ENCODE measurements at places on chromosomes 12 and 14. TPM values are rescaled to one million over a fixed set of nuclear protein-coding genes. Genes with fewer than 3 reads are reported as not detected.

DNA sequence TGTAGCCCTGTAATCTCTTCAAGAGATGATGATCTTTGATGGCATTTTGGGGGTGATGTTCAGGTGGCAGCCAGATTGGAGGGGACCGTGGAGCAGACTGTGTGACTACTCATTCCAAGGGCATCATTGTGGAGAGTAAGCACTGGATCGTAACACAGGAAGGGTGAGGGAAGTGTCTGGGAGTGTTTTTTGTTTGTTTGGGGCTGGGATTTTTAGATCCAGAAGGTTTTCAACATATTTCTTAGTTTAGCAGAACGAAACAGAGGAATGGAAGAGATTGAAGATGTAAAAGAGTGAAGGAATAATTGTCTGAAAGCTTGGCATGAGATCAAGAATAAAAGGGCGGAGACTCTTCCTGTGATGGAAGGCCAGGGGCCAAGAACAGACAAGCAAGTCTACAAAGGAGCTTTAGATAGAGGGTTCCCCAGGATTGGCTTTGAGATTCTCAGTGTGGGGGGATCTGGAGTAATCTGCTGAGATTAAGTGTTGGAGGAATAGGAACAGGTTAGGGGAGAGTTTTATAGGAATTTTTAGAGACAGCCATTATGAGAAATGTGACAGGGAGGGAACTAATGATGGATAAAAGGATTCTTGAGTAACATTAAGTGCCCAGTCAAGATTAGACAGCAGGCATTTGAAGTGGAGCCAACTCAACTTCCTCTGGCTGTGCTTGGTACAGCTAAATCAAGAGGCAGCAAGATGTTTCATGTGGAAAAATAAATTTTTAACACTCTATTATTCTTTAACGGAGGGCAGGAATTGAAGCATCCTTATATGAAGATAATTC is 79.7 kb upstream of the REP15 start:
- peak overlapping the region; percentile 57 for H3K27ac ChIP-seq
- no peak for DNase-seq
- peaks cover 54% of the 10 kb centered on the region for H3K4me1 ChIP-seq
- no peaks in the 10 kb centered on the region for H3K27me3 ChIP-seq

DNA sequence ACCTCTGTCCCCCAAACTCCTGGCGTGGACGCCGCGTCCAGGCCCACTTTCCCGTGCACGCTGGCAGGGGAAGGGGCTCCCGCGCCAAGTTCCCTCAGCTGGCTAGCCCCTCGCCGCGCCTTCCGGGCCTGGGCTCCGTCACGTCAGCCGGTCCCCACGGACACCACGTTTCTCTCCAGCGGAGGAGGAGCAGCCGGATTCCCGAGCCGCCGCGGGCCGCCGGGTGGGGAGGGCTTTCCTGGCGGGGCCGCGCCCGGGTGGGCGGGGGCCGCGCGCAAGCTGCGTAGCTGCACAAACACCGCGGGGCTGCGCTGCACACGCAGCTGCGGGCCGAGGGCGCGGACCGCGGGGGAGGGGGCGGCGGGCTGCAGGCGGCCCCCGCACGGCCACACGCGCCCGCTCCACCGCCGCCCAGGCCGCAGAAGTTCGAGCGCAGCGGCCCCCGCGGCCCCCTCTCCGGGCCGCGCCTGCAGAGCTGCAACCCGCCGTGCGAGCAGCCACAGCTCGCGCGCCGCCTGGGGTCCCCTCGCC is 45.1 kb upstream of the PNMA1 start:
- no peaks in the 10 kb centered on the region for H3K36me3 ChIP-seq
- H3K4me3 ChIP-seq, result peak overlapping the region; percentile 60
- no peaks in the 10 kb centered on the region for H3K27me3 ChIP-seq
- peak overlapping the region; percentile 96 for H3K27ac ChIP-seq

DNA sequence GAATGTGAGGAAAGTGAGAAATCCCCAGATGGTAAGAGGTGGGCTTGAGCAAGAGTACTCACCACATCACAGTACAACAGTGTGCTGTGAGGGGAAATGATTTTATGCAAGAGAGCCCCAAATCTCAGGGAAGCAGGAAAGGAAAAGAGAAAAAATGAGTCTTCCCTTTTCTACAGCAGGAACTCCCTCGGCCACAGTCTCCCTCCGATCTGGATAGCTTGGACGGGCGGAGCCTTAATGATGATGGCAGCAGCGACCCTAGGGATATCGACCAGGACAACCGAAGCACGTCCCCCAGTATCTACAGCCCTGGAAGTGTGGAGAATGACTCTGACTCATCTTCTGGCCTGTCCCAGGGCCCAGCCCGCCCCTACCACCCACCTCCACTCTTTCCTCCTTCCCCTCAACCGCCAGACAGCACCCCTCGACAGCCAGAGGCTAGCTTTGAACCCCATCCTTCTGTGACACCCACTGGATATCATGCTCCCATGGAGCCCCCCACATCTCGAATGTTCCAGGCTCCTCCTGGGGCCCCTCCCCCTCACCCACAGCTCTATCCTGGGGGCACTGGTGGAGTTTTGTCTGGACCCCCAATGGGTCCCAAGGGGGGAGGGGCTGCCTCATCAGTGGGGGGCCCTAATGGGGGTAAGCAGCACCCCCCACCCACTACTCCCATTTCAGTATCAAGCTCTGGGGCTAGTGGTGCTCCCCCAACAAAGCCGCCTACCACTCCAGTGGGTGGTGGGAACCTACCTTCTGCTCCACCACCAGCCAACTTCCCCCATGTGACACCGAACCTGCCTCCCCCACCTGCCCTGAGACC is 7.8 kb downstream of the ATN1 start:
- H3K36me3 ChIP-seq, result peaks cover 25% of the 10 kb centered on the region
- H3K4me3 ChIP-seq, result no peak overlapping the region
- H3K27ac ChIP-seq, result no peak overlapping the region
- no peaks in the 10 kb centered on the region for H3K27me3 ChIP-seq

Gene PLXNC1
- total RNA-seq, result 0.04 TPM

Gene ENDOU
- total RNA-seq, result not detected

Gene CACNA2D4
- total RNA-seq, result 0.51 TPM

- no peak for DNase-seq
- H3K4me3 ChIP-seq, result no peak overlapping the region
- H3K27me3 ChIP-seq, result no peaks in the 10 kb centered on the region
- H3K4me1 ChIP-seq, result no peaks in the 10 kb centered on the region
- H3K36me3 ChIP-seq, result no peaks in the 10 kb centered on the region
- no peak overlapping the region for H3K27ac ChIP-seq
These were observed 108.0 kb downstream of the RIMBP2 start for GRCh38 chr12:130608132-130608531.

GRCh38 chr12:103697971-103698751 is 111.1 kb downstream of the STAB2 start:
- no peaks in the 10 kb centered on the region for H3K36me3 ChIP-seq
- H3K27me3 ChIP-seq, result no peaks in the 10 kb centered on the region
- H3K27ac ChIP-seq, result no peak overlapping the region
- no peak overlapping the region for H3K4me3 ChIP-seq
- DNase-seq, result no peak
- no peaks in the 10 kb centered on the region for H3K4me1 ChIP-seq

Gene TAS2R20
- 2.2 TPM for total RNA-seq

- no peak for DNase-seq
- no peaks in the 10 kb centered on the region for H3K27me3 ChIP-seq
- no peaks in the 10 kb centered on the region for H3K4me1 ChIP-seq
- no peaks in the 10 kb centered on the region for H3K36me3 ChIP-seq
- H3K4me3 ChIP-seq, result no peak overlapping the region
These were observed 158.1 kb downstream of the FLRT2 start for GRCh38 chr14:85688006-85688405.

Gene ACSS3
- total RNA-seq, result 0.53 TPM

Gene PITPNM2
- 15.9 TPM for total RNA-seq
